ENCODE measurements at places on chromosomes 2 and 18.

GRCh38 chr2:26786207-26787028, 562 bp downstream of the CENPA start:
- DNase-seq, result no peak

GRCh38 chr2:104889960-104890684, 36.2 kb downstream of the POU3F3 start:
- DNase-seq, result no peak

DNA sequence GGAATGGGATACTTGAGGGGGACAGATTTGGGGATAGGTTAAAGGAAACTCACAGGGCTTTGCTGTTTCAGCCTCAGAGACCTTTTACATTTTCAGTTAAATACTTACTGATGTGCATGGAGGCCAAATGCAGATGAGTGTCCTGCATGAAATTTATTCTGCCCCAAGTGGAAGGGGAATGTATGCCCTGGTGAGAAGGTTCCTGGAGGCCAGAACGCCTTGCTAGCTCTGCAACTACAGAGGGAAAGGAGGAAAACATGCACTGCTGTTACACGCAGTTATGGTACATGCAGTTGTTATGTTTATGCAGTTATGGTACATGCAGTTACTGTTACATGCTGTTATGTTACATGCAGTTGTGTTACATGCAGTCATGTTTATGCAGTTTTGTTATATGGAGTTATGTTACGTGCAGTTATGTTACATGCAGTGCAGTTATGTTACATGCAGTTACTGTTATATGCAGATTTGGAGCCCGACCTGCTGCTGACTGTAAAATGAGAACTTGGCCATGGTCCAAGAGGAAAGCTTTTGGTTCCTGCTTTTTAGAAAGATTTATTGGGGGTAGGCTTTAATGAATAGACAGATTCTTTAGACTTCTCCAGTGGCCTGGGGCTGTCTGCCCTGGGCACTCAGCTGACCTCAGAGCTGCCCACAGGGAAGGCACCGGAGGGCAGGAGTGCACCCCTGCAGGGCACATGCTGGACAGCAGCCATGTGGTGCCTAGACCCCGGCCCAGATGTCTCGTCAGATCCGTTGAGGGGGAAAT, 84.1 kb downstream of the LDLRAD4 start:
- no peak for DNase-seq

GRCh38 chr2:188975497-188976102, 1.4 kb downstream of the COL3A1 start:
- no peak for DNase-seq

DNA sequence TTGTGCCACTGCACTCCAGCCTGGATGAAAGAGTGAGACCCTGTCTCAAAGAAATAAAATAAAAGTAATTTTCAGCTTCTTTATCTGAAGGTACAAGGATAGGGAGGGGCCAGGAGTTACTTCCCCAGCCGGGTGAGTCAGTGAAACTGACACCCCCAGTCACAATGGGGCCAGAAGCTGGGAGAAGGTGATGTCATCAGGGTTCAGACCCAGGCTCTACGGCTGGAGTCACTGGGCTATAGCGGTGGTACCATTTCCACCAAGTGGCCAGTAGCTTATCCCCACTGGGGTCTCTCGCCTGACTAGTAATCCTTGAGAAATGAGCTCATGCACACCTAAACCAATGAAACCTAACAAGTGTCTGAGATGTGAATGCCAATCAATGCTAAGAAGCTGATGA, 107.9 kb downstream of the ALPK2 start:
- no peak for DNase-seq

DNA sequence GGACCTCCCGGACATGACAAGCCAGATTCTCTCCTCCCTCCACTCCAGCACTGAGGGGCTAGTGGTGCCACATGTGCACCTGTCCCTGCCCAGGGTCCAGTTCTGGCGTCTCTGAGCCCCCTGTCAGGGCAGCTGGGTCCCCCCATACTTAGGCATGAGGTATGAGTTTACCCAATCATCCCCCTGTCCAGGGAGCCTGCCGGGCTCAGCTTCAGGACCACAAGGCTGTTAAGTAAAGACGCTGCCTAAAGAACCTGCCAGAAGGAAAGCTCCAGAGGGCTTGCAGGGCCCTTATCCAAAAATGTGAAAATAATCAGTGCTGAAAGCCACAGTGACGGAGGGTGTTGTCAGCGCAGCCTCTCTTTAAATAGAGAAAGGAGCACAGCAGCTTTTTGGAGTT, 40.0 kb downstream of the SH3BP4 start:
- no peak for DNase-seq

GRCh38 chr2:241763551-241764274, 12.9 kb upstream of the GAL3ST2 start:
- DNase-seq, result peak; percentile 31

DNA sequence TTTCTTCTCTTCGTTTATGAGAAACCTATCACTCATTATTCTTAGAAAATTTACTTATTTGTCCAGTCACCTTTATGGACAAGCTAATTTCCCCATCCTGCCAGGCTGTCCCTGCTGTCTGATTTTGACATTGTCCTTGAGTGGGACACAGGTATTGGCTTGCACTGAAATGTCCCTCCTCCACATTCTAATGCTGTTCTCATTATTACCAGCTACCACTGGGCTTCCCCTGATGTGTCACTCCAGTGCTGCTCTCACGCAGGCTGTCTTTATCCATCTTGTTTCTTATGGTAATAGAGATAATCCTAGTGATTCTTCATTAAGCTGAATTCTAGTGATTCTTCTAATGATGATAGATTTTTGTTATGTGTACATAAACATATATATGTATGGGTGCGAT, 48.1 kb upstream of the RBMS1 start:
- DNase-seq, result no peak

DNA sequence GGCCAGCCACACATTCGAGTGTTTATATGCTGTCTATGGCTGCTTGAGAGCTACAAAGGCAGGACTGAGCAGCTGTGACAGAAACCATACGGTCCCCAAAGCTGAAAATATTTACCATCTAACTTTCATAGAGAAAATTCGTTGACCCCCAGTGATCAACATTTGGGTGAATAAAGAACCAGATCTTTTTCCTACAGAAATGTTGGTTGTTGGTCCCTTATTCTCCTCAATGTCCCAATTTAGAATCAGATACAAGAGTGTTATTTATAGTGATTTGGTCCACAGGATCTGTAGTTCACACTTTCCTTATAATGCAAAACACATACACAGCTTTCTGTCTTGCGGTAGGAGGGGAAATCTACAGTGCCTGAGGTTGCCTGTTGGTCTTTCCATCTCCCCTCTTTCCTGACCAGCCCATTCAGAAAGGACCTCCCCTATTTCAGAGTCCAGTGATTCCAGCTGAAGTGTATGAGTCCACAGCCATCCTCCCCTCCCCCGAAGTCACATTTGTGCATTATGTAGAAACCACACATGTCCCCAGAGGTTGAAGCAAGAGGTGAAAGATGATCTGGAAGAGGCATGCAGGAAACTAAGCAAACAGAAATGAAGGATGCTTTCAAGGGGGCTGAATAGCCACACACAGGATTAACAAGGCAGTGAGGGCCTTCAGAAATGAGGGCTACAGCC, 61.9 kb downstream of the SPRED2 start:
- no peak for DNase-seq

DNA sequence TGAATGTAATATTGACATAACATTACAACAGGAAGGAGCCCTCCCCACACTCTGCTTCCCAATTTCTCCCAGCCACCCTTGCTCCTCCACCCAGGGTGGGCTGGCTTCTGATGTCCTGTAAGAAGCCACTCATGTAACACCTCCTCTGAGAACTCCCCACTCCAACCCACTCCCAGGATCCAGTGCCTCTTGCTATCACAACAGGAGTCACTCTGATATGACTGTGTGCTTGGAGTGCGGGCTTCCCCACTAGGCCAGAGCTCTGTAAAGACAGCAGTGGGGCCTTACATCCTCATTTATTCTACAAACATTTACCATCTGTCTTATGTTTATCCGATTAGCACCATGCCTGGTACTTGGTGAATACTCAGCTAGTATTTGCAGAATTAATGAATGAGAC, 65.1 kb downstream of the PTGR3 start:
- DNase-seq, result no peak
